ENCODE measurements at places on chromosomes 1 and 21.

- no peak for DNase-seq
Measured at GRCh38 chr1:10979483-10979920, 33.0 kb upstream of the TARDBP start.

GRCh38 chr1:33143698-33144097 is 38.1 kb downstream of the TRIM62 start:
- no peak for DNase-seq

DNA sequence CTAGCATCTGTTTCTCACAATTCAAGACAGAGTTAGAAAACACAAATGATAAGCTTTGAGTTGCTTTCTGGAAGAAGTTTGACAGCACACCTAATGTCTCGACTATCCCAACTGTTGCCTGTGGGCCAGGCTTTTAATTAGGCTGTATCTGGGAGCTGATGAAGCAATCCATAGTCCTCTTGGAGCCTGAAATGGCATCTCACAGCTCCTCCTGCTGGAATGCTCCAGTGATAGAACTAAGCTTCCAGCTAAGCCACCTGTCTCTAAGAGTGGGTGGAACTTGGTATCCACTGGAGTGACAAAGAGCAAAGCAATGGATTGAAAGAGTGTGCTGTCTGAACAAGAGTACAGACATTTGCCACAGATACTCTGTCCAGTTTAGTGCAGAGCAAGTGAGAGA is 605.3 kb upstream of the NR5A2 start:
- DNase-seq = no peak

DNA sequence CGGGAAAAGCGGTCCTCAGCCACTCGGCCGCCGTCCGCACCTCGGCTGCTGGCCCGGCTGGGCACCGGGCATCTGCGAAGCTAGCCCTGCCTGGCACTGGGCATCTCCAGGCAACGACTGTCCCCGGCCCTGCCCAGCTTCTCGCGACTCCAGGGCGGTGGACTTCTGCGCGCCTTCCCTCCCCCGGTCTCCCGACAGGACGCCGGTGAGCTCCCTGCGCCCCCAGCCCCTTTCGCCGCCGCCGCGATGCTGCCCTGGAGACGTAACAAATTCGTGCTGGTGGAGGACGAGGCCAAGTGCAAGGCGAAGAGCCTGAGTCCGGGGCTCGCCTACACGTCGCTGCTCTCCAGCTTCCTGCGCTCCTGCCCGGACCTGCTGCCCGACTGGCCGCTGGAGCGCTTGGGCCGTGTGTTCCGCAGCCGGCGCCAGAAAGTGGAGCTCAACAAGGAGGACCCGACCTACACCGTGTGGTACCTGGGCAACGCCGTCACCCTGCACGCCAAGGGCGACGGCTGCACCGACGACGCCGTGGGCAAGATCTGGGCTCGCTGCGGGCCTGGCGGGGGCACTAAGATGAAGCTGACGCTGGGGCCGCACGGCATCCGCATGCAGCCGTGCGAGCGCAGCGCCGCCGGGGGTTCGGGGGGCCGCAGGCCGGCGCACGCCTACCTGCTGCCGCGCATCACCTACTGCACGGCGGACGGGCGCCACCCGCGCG is 514 bp downstream of the FAM43B start:
- no peak for DNase-seq

DNA sequence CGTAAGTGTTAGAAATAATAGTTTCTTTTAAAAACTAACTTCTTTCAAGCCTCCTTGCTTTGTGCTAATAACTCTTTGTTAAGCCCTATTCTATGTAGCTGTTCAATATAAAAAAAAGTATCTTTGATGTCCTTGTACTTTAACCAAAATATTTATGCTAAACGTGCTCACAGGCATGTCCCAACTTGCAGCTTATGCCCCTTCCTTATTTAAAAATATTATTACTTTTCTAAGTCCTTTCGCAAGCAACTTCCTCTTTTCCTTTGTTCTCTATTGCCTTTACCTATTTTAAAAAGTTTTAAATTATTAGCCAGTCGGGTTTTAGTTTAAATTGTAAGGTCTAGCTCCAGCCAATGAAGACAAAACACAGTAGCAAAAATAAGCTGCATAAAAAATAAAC is 43.4 kb upstream of the NBPF3 start:
- no peak for DNase-seq

DNA sequence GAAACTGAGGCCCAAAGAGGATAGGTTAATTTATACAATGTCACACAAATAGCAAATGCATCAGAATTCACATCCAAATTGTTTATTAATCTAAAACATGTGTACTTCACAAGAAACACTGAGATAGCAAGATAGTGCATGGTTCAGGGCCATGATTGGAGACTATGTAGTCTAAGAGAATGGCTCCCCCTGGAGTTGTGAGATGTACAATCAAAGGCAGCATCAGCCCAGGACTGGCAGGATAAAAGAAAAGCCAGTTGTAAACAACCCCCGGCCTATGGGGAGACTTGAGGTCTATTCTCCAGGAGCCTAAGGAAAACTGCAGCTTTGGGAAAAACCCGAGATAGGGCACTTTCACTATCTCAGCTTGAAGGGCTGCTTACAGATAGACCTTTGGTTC is 511.0 kb downstream of the OMA1 start:
- no peak for DNase-seq

GRCh38 chr1:156452907-156453306 is 47.7 kb downstream of the MEF2D start:
- no peak for DNase-seq

- no peak for DNase-seq
Measured at GRCh38 chr1:48810740-48811139, 34.0 kb upstream of the BEND5 start.

DNA sequence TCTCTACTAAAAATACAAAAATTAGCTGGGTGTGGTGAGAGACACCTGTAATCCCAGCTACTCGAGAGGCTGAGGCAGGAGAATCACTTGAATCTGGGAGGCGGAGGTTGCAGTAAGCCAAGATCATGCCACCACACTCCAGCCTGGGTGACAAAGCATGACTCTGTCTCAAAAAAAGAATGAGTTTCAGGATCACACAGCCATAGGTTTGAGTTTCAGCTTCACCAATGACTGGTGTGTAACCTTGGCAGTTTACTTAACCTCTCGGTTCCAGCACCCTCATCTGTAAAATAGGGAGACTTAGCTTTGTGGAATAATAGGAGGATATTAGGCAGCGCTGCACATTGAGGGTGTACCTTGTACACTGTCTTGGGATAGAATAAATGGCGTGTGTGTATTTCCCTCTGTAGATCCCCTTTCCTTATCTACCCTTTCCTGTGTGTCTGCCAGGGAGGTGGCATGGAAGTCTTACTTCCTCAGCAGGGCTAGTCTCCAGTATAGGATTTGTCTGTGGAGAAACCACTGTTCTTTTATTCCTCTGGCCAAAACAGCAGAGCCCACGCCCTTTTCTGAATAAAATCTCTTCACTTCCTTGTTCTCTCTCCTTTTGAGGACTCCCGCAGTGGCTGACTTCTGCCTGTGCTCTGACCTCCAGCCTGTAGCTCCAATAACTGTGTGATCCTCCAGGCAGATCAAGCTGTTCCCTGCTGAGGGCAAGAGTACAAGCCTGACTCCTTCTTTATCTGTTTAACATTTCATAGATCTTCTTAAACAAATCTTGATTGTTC is 90.4 kb downstream of the HHAT start:
- DNase-seq = no peak

- DNase-seq = no peak
Measured at GRCh38 chr21:43918385-43918947, 53.4 kb downstream of the AGPAT3 start.

DNA sequence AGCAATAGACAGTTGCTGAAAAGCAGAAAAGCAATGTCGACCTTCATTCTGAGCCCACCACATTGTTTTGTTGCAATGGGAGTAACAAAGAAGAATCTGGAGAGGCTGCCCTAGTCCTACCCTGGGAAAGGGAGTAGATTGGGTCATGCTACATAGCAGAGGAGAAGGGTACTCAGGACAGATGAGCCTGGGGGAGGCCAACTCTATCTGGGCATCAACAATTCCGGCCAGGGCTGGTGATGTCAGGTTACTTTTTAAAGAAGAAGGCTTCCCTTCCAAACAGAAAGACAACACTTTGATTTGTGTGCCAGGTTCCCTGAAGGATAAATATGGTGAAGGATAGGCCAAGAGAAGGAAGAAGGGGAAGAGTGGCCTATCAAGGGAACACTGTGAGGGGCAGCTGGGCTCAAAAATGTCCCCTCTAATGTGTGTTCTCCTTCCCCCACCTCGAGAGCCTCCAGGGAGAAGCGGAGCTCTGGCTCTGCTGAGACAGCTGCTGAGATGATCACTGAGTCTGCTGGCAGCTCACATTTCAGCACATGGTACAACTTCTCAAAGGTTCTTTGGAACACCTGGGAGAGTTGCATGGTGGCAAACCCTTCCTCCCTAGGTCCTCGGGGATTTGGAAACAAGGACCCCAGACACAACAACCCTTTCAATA is 3.2 kb upstream of the ADIPOR1 start:
- DNase-seq = no peak

GRCh38 chr1:25186161-25187007 is 45.9 kb downstream of the SYF2 start:
- DNase-seq = no peak

DNA sequence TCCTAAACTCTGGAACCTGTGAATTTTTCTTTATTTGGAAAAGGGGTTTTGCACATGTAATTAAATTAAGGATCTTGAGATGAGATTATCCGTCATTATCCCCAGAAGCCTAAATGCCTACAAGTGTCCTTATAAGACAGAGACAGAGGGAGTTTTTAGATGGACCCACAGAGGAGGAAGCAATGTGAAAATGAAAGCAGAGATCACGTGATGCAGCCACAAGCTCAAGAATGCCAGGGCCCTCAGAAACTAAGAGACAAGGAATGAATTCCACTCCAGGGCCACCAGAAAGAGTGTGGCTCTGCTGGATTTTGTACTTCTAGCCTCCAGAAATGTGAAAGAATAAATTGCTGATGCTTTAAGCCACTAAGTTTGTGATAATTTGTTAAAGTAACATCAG is 183.6 kb upstream of the UBE2U start:
- no peak for DNase-seq

DNA sequence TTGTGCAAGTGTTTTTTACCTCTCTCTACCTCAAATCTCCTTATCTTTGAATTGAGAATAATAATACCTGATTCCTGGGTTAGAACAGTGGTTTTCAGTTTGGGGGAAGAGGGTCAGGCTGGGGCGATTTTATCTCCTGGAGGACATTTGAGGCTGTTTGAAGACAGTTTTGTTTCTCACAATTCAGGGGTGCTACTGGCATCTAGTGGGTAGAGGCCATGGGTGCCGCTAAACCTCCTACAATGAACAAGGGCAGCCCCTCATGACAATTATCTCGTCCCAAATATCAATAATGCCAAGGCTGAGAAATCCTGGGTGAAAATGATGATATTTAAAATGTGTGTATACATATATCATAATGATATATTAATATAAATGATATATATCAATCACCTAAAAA is 139.1 kb upstream of the USH2A start:
- DNase-seq = no peak

DNA sequence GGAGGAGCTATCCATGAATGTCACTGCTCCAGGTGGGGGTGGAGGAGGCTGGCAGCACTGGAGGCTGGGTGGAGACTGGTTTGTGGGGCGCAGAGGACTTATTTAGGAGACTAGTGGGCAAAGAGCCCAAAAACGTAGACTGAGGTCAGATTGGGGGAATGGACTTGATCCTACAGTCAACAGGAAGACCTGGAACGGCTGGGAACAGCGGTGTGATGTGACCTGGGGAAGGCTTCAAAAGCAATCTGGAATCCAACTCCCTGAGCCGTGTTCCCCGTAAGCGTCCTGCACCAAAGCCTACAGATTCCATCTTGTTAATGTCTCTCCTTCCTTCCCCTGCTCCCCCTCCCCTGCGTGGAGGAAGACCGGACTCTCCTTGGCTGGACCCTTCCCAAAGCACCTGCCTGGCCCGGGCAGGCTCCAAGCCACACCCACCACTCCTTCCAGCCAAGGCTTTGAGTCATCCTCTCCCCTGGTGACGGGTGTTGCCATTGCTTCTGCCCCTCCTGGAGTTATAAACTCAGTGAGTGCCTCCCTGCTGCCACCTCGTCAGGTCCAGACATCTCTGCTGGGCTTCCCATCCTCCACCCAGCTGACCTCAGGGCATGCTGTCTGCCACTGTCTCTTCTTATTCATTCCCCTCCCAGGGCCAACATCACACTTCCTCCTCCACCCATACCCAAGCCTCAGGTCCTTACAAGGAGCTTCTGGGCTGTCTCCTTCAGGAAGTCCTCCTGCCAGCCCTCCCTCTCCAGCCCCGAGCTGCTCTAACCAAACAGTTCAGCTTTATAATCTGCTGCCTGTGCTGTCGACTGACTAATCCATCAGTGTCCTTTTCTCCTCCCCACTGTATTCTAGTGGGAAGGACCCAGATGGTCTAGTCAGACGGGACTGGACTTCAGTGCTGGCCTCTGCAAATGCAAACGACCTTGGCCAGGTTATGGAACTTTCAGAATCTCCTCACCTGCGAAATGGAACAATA is 1.6 kb upstream of the CLSTN1 start:
- DNase-seq = peak; percentile 28

DNA sequence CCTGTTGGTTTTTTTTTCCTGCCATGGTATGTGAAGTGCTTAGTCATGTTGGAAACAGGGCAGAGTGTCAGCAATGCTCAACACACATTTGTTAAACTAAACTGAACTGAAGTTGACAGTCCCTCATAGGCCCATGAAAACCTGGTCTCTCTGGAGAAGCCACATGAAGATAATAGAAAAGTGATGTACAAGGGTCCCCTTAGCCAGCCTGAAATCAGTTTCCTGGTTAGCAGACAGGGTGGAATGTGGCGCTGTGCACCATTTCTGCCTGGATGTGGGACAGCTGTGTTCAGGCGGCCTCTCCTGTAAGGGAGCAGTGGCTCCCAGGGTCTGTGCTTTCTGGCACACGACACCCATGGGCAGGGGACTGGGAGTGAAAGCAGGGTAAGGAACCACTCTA is 9.9 kb upstream of the CHI3L1 start:
- no peak for DNase-seq
